Mucosa of descending colon (tissue), 3 donors: ENCODE measurements at places on chromosomes 2 and 18. TPM values are rescaled to one million over a fixed set of nuclear protein-coding genes. Genes with fewer than 3 reads are reported as not detected.

The STARD6 gene
- total RNA-seq, result not detected

The MFSD6 gene
- total RNA-seq, result 73.2 TPM

The COMMD1 gene
- 21.5 TPM for total RNA-seq

The IAH1 gene
- total RNA-seq, result 58.4 TPM

The NDUFAF7 gene
- total RNA-seq, result 21.6 TPM

The ERICH2 gene
- not detected for total RNA-seq

The CNGA3 gene
- total RNA-seq, result 0.63 TPM
